ENCODE measurements at places on chromosomes 13 and 19. TPM values are rescaled to one million over a fixed set of nuclear protein-coding genes. Genes with fewer than 3 reads are reported as not detected.
A peak's percentile ranks its signal among the peaks of the same experiment; 100 is the strongest.

The RASGRP4 gene
- not detected for polyA plus RNA-seq

GRCh38 chr19:16315825-16316505, 8.7 kb upstream of the KLF2 start:
- DNase-seq, result no peak

DNA sequence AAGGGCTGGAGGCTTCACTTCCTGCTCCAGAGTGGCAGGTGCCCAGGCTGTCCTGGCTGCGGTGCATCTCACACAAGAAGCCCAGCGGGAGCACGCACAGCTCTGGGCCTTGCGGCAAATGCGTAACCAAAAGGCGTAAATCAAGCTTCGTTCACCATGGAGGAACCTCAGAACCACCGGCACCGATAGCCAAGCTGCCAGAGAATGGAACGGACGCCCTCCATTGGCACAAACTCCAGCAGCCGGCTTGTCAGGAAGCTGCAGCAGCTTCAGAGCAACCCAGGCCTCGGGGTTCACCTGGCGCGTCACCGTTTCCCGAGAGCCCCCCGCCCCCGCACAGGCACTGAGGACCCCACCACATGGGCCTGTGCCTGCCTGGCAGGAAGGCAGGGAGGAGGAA, 76.7 kb downstream of the RASA3 start:
- DNase-seq, result no peak

DNA sequence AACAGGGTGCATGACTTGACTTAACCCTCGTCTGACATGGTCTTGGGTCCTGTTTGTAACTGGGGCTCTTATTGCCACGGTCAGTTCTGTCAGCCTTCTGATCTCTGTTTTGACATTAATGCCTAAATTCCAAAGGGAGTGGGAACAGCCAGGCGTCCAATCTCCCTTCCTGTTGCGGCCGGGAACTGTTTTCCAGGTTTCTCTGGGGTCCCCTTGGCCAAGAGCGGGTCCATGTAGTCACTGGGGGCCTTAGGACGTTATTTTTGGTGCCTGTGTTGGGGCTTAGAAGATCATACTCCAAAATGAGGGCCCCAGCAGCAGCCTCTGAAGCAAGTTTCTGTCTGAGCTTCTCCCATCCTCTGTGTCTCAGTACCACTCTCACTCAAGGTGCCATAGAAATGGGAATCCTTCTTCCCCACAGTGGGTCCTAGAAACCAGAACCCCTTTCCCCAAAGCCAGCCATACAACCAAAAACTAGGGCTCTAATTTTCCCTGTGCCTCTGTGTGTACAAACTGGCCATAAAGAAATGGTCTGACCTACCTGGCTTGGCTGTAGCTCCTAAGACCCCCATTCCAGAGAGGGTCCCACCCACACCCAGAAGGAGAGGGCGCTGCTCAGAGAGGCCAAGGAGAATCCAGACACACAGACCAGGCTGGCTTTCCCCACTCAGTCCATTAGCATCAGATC, 50.4 kb downstream of the C13orf46 start:
- DNase-seq, result no peak

The LRP3 gene
- 14.3 TPM for polyA plus RNA-seq

- DNase-seq, result no peak
Observed at GRCh38 chr13:31032528-31033113, 100.2 kb downstream of the TEX26 start.

GRCh38 chr19:17135001-17135853, 59.6 kb downstream of the MYO9B start:
- peak; percentile 99 for DNase-seq

The SELENOV gene
- not detected for polyA plus RNA-seq

DNA sequence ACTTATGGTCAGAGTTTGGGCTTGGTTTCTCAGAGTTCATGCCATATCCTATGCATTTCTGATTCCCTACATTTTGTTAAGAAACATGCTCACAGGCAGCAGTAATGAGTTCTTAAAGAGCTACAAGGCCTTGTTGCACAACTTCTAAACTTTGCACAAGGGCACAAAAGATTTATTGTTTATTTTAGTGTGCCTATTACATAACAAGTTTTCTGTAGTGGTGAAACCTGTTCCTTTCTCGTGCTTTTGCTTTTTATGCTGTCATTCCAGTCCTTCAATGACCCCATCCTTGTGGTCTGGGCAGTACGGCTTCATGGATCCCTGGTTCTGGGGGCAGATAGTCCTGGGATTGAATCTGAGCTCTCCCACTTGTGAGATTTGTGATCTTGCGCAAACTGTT, 17.8 kb downstream of the ZNF507 start:
- DNase-seq, result no peak

- no peak for DNase-seq
Observed at GRCh38 chr13:44686531-44686934, 110.4 kb upstream of the TSC22D1 start.

- no peak for DNase-seq
Observed at GRCh38 chr19:51607077-51607476, 23.1 kb downstream of the SIGLEC5 start.

The IL17D gene
- 5.5 TPM for polyA plus RNA-seq

- no peak for DNase-seq
Observed at GRCh38 chr13:112968380-112968909, 569 bp upstream of the MCF2L start.

DNA sequence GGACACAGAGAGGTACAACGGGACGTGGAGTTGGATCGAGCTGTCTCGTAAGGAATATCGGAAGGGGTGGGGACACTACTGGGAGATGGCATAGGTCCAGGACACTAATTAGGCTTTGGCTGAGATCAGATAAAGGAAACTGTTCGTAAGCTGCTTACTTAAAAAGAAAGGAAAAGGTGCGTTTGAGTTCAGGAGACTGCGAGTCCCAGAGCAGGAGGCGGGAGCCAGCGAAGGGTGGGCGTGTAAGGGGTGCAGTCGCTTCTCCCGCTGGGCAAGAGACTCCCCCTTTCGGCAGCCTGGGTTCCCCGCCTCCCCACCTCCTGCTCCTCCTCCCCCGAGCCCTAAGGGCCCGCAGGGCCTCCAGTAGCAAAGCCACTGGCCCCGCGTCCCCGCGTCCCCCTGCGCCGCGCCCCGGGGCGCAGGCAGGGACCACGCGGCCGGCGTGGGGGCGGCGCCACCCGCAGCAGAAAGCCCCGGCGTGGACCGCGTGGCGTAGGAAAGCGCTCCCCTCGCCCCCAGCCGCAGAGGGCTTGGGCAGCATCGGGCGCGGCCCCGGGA, 547 bp downstream of the ABCC4 start:
- DNase-seq, result peak; percentile 63

The KIR3DL1 gene
- polyA plus RNA-seq, result not detected

DNA sequence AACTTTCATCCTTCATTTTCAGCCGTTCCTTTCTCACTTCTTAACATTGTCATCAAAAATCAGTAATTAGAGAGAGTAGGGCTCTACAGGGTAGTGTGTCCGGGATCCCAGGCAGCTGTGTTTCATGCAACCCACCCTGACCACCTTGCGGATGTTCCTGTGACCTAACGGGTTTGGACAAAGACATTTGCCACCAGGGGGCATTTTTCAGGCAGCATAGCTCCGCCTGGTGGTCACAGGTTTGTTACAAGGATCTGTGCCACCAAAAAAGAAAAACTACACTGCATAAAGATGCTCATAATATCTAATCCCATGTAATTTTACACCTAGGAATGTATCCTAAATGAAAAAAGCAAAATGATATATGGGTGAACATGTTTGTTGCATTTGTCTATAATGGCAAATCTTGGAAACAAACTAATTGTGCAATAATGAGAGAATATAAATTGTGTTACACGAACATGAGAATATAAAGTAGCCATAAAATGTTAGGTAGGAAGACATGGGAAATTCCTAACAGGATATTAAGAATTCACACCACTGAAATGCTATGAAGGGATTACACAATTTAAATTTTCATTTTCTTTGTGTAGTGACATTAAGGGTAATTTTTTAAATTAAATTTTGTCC, 123.0 kb downstream of the SLC7A1 start:
- peak; percentile 57 for DNase-seq

The SERP2 gene
- polyA plus RNA-seq, result 0.30 TPM

The FBXW9 gene
- 19.3 TPM for polyA plus RNA-seq

DNA sequence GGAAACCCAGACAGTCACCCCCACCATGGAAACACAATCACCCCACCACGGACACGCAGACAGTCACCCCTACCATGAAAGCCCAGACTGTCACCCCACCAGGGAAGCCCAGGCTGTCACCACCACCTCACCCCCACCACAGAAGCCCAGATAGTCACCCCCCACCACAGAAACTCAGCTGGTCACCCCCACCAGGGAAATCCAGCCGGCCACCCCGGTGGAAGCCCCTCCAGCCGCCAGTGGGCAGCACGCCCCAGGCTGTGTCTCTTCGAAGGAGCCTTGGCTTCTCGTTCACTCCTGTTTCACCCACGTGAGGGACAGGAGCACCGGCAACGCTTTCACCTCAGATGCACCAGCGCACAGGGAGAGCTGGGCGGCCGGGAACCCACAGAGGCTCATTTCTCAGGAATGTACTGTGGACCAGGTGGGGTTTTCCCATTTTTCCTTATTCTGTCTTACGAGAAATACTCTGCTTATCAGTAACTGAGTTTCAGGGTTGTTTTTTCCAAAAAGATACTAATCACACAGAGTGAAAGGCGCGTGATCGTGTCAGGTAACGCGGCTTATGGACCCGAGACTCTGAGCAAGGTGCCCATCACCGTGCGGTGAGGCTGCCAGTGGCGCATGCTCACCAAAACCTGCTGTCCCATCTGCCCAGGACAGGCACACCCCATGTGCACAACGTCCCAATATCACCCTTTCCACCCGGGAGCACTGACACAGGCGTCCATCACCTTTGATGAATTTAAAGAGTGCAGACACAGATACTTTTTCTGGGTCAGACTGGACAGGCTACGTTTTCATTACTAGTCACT, 28.0 kb downstream of the CARS2 start:
- DNase-seq, result no peak

The MYPOP gene
- polyA plus RNA-seq, result 3.9 TPM

The JSRP1 gene
- not detected for polyA plus RNA-seq

The APOC4 gene
- not detected for polyA plus RNA-seq

DNA sequence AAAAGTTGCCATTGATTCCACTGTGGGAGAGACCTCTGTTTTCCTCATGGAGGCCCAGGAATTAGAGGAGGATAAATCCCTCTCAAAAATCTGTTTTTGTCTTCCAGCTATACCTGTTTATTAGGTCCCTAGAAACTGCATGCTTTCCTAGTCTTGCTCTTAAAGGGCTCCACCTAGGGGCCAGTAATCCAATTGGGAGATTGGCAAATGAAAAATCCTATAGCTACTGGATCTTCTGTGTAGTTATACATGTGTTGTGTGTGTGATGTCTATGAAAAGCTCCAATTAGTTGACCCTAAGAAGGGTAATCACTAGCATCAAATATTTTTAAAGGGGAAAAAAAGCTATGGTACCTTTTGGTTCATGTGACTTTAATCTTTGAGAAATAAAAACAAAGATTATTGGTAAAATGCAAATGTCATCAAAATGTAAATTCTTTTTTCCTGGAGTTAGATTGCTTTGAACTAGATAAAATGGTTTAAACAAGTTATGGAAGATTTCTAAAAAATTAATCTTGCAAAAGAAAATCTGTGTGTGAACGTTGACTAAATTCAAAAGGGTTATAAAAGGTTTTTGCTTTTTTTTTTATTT, 63.4 kb upstream of the C1QTNF9B start:
- DNase-seq, result peak; percentile 52

DNA sequence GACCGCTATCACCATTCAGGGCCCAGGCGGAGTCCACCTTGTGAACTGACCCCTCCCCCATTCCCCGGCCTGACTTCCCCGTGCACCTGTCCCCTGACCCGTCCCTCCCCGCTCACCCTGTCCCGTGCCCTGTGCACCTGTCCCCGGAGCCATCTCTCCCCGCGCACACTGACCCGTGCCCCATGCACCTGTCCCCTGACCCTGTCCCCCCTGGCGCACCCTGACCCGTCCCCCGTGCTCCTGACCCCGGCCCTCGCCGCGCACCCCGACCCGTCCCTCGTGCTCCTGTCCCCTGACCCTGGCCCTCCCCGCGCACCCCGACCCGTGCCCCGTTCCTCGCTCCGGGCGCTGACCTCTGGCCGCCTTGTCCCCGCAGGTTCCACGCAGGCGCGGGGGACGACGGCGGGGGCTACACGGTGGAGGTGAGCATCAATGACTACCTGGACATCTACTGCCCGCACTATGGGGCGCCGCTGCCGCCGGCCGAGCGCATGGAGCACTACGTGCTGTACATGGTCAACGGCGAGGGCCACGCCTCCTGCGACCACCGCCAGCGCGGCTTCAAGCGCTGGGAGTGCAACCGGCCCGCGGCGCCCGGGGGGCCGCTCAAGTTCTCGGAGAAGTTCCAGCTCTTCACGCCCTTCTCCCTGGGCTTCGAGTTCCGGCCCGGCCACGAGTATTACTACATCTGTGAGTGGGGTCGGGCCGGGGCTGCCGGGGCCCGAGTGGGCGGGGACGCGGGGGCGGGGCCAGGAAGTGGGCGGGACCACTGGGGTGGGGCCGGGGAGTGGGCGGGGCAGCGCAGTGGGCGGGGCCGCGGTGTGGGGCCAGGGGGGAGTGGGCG, 9.7 kb downstream of the EFNA2 start:
- no peak for DNase-seq

DNA sequence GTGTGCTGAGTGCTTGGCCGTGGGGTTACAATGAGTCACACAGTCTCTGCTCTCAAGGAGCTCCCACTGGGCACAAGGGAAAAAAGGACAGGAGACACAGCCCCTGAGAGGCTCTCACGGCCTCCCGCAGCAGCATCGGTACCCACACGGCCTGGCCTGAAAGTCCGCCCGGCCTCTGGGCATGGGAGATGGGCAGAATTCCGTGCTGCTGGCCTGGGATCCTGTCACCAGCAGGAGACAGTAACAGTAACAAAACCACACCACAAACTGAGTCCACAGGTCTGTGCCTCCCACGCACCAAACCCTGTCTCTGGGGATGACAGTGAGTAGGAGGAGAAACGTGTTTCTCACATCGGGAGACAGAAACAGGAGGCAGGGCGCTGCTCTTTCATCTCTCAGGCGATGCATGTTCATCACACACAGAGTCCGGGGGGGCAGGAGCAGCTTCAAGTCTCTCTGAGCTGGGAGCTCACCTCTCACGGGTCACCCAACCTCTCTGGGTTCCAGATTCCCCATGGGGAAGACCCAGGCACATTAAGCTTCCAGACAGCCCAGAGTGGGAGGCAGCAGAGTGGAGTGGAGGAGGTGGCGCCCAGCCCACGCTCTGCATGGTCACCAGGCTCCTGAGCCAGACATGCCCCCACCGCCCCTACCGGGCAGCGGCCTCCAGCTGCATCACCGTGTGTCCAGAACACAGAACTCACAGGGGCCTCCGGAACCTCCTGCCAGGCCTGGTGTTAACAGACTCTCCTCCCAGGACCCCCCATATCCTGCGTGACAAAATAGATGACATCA, 124.7 kb upstream of the VSTM2B start:
- DNase-seq, result no peak

GRCh38 chr13:39406688-39407087, 196.3 kb downstream of the LHFPL6 start:
- no peak for DNase-seq

DNA sequence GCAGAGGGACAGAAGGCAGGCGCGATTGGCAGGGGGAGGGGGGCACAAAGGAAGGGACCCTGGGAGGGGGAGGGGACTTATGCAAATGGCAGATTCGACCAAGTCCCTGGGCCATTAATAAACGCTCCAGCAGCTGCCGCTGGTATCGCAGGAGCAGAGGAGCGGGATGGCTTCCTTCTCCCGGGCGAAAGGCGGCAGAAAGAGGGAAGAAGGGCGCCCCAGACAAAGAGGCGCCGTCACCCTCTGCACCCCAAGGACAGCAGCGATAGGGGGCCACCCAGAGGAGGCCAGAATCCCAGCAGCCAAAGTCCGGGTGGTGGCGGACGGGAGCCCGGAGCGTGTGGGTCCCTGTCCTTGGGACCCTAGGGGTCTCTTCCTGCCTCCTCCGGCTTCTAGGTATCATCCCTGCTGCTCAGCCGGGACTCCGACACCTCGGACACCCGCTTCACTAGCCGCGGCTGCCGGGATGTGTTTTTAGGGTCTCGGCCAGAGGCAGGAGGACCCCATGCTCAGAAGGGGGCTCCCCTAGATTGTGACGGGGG, 1.9 kb downstream of the PTPRS start:
- no peak for DNase-seq

All from endothelial cell of umbilical vein (primary cell).